ENCODE measurements at places on chromosomes 5 and 9.

- H3K27ac ChIP-seq = no peak overlapping the region
- DNase-seq = no peak
- no peak overlapping the region for H3K4me3 ChIP-seq
- H3K27me3 ChIP-seq = no peaks in the 10 kb centered on the region
Measured at GRCh38 chr5:114407783-114408182, 45.9 kb downstream of the KCNN2 start.

GRCh38 chr9:130254747-130255630 lies 10.6 kb upstream of the HMCN2 start:
- H3K4me1 ChIP-seq = no peaks in the 10 kb centered on the region
- H3K27me3 ChIP-seq = peaks cover 38% of the 10 kb centered on the region
- H3K36me3 ChIP-seq = no peaks in the 10 kb centered on the region
- H3K4me3 ChIP-seq = no peak overlapping the region

DNA sequence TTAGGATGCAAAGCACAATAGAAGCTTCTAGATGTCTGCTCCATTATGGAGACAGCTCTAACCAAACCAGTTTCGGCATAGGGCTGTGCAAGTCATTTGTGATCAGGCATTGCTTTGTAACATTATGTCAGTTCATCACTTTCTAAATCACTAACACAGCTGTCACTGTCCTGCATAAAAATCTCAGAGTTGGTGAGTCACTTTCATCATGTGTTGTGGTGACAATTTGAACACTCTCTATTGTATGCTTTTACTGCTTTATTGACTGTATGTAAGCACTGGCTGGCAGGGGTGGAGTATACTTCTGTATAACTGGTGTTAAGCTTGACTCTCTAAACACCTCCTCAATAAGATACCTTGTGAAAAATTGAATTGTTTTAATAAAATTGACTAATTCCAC lies 77.9 kb downstream of the SLCO4C1 start:
- H3K27ac ChIP-seq = no peak overlapping the region
- H3K4me1 ChIP-seq = no peaks in the 10 kb centered on the region
- no peaks in the 10 kb centered on the region for H3K36me3 ChIP-seq
- DNase-seq = no peak
- peaks cover 18% of the 10 kb centered on the region for H3K27me3 ChIP-seq

DNA sequence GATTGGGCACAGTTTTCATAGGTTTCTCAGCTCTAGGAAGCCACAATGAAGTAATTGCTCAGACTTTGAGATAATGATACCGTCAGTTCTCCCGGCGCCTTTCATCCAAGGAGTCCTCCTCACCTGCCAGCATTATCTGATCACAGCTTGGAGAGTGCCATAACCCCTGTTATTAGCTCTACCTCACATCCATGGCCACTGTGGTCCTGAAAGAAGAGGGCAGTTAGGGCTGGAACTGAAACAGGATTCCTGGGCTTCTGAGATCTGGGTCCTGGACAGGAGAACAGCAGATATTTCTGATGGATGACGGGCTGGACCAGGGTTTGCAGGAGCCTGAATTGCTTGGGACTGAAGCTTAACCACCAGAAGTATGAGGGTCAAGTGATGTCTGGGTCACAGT lies 13.5 kb downstream of the RGS3 start:
- no peaks in the 10 kb centered on the region for H3K27me3 ChIP-seq
- H3K36me3 ChIP-seq = no peaks in the 10 kb centered on the region
- no peak for DNase-seq
- H3K4me3 ChIP-seq = no peak overlapping the region

DNA sequence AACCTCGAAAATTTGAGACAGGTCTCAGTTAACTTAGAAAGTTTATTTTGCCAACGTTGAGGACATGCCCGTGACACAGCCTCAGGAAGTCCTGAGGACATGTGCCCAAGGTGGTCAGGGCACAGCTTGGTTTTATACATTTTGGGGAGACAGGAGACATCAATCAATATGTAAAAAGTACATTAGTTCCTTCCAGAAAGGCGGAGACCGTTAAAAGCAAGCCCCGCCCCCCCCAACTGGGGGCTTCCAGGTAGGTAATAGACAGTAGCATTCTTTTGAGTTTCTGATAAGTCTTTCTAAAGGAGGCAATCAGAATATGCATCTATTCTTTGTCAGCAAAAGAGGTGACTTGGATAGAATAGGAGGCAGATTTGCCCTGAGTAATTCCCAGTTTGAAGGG lies 599 bp upstream of the MOCS2 start:
- peaks cover 37% of the 10 kb centered on the region for H3K4me1 ChIP-seq
- peak overlapping the region; percentile 94 for H3K4me3 ChIP-seq
- peak overlapping the region; percentile 96 for H3K27ac ChIP-seq
- DNase-seq = no peak
